ENCODE measurements at places on chromosomes 16 and 17.

DNA sequence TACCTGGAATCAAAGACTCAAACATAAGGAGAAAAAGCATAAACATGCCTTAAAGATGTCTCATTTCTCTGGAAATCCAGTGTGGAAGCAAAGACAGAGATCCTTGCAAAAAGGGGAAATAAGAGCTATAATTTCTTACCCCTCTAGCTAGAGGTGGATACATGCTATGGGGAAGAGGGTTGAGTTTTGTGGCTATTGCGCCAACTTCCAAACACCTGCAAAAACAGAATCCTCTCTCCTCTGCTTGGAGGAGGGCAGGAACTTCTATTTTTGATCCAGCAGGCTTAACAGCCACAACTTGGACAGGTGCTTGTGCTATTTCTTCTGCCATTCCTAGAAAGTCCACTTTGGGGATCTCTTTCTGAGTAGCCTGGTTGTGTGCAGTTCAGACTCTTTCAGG lies 21.5 kb upstream of the NUDT7 start:
- DNase-seq = no peak

DNA sequence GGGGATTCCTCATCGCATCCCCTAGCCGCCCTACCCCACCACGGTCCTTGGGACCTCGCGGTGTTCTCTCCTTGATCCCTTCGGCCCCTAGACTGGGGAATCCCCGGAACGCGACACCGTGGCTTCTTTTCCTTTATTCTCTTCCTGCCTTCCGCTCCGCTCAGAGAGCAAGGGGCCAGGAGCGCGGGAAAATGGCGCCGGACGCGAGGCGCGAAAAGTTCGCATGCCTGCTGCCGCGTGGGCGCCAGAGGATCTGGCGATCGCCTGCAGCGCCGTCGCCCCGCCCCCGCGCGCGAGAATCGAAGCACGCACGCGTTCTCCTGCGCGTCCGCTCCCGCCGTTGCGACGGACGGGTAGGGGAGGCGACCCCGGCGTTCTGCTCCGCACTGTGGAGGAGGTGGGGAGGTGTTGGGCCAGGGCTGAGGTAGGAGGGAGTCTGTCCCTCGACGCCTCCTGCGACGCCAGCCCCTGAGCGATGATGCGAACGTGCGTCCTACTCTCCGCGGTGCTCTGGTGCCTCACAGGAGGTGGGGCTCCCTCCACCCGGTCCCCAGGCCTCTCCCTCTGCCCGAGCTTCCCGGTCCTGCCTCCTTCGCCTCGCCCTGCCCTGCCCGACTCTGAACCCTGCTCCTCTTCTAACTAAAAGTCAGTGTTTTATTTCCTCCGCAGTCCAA lies at the start of gene ZPBP2:
Gene ZPBP2 (plus strand): TSS at position 323 of the 674 bp plus-strand sequence. CDS start 153 bp downstream, at position 476.
- DNase-seq = no peak

GRCh38 chr16:6682142-6682811 lies 650.4 kb upstream of the RBFOX1 start:
- DNase-seq = no peak

DNA sequence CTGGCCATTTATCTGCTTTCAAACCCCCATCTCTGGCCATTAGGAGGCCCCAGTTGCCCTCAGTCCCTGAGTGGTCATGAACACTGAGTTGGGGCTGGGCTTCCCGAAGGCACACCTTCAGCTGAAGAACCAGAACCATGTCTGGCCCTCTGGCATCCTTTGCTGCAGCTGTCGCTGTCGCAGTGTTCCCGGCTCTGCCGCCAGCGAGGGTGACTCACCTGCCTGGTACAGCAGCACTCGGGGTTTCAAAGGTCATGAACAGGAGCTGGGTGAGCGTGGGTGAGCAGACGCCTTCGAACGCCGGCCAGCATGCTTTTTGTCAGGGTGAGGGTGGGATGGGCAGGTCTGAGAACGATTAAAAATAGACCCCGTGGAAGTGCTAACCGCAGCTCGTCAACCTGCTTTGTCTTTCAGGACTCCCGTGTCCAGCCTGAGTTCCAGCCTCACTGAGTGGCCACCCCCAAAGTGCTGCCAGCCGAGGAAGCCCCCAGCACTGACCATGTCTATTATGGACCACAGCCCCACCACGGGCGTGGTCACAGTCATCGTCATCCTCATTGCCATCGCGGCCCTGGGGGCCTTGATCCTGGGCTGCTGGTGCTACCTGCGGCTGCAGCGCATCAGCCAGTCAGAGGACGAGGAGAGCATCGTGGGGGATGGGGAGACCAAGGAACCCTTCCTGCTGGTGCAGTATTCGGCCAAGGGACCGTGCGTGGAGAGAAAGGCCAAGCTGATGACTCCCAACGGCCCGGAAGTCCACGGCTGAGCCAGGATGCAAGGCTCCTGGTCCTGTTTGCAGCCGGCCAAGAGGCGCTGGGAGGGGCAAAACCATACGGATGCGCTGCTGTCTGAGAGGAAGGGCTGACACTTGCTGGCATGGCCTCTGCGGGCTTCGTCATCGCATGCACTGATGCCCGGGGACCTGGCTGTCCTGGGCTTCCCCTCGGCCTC lies 7.6 kb downstream of the SNN start:
- no peak for DNase-seq

DNA sequence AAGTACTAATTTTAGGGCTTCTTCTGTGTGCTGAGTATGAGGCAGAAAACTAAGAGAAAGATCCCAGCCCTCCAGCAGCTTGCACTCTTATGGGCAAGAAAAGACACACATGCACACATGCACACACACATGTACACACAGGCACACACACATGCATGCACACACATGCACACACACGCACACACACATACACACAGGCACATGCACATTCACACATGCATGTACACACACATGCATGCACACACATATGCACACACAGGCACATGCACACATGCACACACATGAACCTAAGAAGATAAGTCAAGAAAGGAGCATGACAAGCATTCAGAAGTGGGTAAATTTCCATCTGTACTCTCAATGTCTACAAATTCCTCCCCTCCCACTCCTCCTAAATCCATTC lies 130.2 kb downstream of the IRX3 start:
- no peak for DNase-seq

GRCh38 chr16:49833085-49833484 lies 22.8 kb downstream of the ZNF423 start:
- no peak for DNase-seq

- no peak for DNase-seq
Observed at GRCh38 chr16:51391798-51392511, 240.9 kb upstream of the SALL1 start.

GRCh38 chr17:8758137-8758596 lies at the start of gene SPDYE4:
Gene SPDYE4 (minus strand): TSS chr17:8758546. CDS start chr17:8758382, 164 bp downstream.
- no peak for DNase-seq

DNA sequence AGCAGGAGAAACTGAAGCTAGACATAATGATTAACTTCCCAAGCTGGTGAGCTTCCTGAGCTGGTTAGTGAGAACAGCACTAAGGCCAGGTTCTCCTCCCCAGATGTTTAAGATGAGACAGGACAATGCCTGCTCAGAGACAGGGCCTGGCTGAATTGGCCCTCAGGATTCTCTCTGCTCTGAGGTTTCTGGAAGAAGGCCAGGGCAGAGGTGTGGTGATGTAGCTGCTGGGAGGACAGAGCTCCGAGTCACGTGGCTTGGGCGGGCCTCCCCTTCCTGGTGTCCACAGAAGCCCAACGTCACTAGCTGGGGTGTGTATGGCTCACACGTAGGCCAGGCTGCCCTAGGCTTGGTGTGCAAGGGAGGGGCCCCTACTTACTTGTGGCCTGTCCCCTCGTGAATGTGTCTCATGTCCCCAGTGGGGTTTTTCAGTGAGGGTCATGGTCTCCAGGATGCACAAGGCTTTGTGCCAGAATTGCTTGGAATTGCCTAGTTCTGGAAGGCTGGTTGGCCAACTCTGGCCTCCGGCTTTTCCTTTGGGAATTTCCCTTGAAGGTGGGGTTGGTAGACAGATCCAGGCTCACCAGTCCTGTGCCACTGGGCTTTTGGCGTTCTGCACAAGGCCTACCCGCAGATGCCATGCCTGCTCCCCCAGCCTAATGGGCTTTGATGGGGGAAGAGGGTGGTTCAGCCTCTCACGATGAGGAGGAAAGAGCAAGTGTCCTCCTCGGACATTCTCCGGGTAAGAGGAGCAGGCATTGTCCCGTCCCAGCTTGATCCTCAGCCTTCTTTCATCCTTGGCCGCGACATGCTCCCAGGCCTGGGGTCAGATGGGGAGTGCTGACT lies 3.4 kb downstream of the NOD2 start:
- no peak for DNase-seq

DNA sequence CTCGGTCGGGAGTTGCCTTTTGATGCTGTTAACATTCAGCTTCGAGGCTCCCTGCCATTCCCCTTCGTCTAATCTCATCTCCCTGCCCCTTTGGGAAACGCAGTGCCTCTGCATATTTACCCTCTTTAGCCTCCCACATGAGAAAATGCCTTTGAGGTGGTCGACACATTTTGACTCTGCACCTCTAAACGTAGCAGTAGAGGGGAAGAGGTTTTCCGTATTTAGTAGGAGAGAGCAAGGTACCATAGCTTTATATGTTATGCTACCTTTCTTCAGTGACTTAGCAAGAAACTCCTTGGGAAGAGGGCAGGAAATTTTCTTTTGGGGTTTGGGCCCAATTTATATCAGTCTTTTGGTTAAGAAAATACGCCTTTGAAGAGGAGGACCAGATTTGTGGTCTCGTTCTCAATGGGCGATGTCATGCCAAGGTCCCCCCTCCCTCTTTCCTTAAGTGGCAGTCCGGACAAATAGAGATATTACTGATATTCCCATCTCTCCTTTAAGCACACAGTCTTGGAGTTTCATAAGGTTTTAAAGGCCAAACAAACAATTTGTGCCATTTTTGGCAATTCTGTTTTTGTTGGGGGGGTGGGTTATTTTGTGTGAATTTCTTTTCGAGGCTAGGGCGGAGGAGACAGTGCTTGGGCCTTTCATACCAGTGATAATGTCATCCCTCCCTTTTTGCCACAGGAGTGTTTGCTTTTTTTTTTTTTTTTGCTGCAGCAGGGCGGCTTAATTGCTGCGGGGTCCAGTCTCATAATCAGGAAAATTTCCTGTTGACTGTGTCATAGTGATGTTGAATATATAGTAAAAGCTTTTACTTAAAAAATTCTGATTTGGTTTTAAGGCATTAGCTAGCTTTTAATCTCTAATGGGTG lies 1.5 kb downstream of the PAFAH1B1 start:
- DNase-seq = no peak

- DNase-seq = no peak
Observed at GRCh38 chr16:8952281-8952751, 11.4 kb downstream of the USP7 start.

- DNase-seq = no peak
Observed at GRCh38 chr17:19546289-19547065, 12.8 kb downstream of the SLC47A1 start.

- DNase-seq = no peak
Observed at GRCh38 chr17:31629696-31630470, 229.2 kb downstream of the COPRS start.

DNA sequence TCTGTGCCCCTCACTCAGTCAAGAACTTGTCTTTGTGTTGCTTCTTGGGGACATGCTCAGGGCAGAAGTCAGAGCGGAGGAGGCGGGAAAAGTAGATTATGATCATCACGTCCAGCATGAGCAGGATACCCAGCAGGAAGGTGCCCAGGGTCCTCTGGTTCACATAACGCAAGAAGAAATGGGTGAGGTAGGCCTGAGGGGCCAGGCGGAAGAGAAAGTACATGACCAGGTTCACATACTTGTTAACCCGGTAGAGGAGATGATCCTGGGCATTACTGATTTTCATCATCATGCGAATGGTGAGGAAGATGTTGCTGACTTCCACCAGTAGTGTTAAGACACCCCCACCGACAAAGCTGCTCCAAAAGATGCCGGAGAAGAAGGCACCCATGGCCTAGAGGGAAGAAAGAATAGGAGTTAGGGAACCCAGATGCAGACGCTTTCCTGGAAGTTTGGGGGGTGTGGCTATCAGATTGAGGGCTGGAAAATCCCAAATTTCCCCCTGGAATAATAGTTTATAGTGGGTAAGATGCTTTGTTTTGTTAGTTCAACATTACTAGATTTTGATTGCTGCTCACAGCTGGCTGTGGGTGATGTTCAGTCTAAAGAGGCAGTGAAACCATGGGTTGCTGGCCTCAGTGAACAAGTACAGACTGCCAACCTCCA lies 1.4 kb downstream of the TLCD1 start:
- no peak for DNase-seq

GRCh38 chr16:67084345-67085028 lies 25.3 kb upstream of the PHAF1 start:
- no peak for DNase-seq

DNA sequence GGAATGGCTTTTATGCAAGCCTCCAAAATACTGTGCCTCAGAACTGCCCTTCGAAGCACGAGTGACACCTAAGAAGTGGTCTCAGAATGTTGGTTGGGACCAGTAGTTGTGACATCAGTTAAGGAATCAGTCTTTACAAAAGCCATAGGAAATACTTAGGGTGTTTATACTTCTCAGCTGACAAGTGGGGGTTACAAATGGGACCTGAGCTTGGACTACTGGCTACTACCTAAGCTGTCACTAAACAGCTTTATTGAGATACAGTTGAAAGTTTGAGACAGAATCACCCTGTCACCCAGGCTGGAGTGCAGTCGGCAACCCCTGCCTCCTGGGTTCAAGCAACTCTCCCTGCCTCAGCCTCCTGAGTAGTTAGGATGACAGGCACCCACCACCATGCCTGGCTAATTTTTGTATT lies 5.0 kb downstream of the RPL19 start:
- no peak for DNase-seq

- no peak for DNase-seq
Observed at GRCh38 chr17:76063875-76064546, 8.3 kb downstream of the SRP68 start.

- no peak for DNase-seq
Observed at GRCh38 chr17:45413498-45413923, 19.2 kb downstream of the ARHGAP27 start.

GRCh38 chr17:82588266-82589175 lies 59.7 kb downstream of the WDR45B start:
- no peak for DNase-seq

GRCh38 chr16:75296606-75297005 lies 45.2 kb upstream of the BCAR1 start:
- no peak for DNase-seq

DNA sequence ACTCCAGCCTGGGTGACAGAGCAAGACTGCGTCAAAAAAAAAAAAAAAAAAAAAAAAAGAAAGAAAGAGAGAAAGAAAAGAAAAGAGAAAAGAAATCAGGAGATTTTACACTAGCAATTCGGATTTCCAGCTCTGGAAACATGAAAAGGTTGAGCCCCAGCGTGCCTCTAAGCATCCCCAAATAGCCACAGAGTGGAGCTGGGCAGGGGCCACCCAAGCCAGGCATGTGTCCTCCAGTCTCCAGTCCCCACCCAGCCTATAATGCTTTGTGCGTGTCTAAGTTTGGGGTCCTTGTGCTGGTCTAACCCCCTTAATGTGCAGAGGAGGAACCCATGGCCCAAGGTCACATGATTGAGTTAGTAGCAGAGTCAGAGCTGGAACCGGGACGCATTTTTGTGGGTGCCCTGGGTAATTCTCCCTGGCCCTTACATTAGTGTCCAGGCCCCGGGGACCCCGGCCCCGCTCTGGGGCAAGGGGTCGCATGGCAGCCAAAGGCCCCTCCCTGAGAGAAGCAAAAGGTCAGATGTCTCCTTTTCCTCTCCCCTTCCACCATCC lies 19.9 kb downstream of the ADAM11 start:
- DNase-seq = no peak

Measured in SIG-M5 (cell line).